ENCODE measurements at places on chromosomes 4 and X.

GRCh38 chrX:47190445-47191269 is 3.0 kb upstream of the UBA1 start:
- DNase-seq = peak; percentile 80

DNA sequence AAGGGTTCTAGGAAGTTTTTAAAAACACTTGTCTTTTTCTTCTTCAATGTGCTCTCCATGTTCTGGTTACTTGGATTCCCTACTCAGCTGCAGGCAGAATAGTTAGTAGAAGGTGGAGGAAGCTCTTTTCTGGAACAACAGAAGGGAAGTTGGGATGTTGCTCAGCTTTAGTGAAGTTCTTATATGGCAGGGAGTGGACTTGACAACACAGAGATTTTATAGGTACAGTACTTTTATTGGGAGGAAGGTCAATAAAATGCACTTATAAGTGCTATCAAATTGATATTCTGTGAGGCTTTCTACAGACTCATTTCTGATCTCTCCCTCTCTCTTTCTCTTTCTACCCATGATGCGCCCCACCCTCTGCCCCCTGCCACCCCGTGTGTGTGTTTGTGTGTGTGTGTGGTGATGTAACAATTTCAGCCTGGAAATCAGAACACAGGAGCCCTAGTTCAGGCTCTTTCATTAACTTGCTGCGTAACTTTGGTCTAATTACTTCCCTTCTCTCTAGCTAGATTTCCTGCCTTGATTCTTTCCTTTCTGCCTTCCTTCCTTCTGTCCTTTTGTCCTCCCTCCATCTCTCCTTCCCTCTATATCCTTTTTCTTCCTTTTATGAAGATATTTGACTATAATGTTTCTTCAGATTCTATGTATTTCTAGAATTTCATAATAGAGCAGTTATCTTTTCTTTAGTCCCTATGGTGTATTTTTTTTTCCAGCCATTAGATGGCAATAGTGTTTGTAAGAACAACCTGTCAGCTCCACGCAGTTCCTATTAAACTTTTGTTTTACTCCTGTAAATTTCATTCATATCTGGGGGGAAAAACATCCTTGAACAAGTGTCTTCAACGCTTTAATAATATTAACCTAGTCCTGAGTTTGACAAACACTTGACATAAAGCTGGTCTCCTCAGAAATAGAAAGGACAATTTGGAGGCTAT is 37.1 kb downstream of the HEPH start:
- no peak for DNase-seq

- DNase-seq = no peak
These were observed 10.9 kb upstream of the RHOXF2 start for GRCh38 chrX:120147537-120147936.

DNA sequence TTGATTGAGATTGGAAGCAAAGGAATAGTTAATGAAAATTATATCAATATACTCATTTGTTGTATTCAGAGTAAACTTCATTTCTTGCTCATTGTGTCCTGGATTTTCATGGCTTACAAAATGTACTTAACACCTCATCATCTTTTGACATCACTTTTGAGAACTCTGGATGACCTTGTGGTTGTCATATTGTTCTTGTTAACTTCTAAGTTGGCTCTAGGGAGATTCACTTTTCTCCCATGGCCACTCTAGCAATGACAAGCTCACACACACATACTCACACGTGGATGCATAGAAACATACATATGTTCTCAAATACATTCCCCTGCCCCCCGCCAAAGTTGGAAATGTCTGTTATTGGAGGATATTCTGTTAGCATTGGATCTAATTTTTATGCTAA is 15.3 kb downstream of the PHEX start:
- DNase-seq = no peak

GRCh38 chrX:15014281-15014680 is 141.1 kb downstream of the MOSPD2 start:
- no peak for DNase-seq

- no peak for DNase-seq
These were observed 11.0 kb downstream of the STIM2 start for GRCh38 chr4:26871611-26872010.

DNA sequence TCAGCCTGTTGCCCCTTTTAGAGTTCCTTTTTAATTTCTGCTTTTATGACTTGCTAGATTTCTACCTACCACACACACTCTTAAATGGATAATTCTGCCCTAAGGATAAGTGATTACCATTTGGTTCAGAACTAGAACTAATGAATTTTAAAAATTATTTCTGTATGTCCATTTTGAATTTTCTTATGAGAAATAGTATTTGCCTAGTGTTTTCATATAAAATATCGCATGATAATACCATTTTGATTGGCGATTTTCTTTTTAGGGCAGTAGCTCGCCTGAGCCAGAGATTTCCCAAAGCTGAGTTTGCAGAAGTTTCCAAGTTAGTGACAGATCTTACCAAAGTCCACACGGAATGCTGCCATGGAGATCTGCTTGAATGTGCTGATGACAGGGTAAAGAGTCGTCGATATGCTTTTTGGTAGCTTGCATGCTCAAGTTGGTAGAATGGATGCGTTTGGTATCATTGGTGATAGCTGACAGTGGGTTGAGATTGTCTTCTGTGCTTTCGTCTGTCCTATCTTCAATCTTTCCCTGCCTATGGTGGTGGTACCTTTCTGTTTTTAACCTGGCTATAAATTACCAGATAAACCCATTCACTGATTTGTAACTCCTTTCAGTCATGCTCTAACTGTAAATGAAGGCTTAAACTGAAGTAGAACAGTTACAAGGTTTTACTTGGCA is 7.8 kb downstream of the ALB start:
- DNase-seq = no peak

DNA sequence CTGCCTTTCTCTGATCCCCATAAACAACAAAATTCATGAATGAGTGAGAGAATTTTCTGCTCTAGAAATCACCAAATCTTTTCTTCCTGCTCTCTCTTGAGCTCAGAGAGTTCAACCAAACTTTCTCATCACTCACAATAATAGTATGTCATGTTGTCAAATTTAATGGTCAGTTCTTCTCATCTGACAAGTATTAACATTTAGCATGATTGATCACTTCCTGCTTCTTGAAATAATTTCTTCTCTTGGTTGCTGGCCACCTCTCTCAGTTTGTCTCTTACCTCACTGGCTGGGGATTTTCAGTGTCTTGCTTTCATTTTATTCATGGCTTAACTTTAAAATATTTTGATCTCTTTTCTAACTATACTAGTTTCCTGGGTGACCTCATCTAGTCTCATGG is 25.5 kb upstream of the FGF5 start:
- no peak for DNase-seq

- no peak for DNase-seq
These were observed 375.6 kb downstream of the GBA3 start for GRCh38 chr4:23068287-23068686.

All from activated CD4-positive, alpha-beta T cell treated with anti-CD3 and anti-CD28 coated beads for 4 hours (primary cell).